ENCODE measurements at places on chromosomes 2 and 18.
A peak's percentile ranks its signal among the peaks of the same experiment; 100 is the strongest.

DNA sequence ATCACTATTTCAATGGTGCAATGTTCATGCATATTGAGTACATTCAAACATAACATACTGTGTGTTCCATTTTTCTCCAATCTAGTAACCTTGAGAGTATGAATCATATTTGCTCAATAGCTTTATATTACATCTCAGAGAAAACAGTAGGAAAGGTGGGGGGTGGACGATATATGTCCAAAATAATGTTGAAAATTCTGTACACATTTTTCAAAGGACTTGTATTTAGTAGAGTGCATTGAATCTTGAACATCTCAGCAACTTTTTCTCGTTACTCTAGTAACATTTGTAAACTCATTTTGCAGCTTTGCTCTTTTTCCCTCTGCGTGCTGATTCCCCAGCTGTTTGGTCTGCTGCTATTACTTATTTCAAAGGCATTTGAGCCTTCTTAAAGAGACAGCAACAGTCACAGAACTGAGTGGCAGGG is 1487.0 kb downstream of the LRP1B start:
- no peak for DNase-seq

DNA sequence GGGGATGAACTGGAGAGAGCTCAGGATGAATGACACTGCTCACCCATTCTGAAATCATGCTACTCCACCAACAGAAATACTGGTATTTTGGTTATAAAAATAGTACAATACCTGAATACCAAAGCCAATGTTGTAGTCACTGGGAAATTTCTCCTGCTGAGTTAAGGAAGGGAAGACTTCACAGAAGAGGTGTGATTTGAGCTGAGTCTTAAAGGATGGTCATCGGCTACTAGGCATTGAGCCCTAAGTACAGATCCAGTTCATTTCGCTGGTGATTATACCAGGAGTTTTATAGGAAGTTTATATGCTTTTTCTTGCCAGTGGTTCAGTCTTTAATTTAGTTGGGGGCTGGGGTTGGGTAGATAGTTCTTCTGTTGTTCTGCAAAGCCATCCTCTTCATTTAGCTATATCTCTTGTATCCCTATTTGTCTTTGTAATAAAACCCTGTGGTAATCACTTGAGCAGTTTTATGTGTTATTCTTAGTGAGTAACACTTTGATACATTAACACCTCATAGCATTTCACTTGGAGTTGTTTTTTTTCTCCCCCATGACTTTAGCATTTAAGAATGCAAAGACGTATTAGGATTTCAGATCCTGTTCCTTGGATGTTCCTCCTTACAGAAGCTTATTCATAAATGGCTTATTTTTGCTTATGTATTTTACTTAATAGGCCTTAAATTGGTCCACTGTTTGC is 239.9 kb upstream of the FOSL2 start:
- no peak for DNase-seq

DNA sequence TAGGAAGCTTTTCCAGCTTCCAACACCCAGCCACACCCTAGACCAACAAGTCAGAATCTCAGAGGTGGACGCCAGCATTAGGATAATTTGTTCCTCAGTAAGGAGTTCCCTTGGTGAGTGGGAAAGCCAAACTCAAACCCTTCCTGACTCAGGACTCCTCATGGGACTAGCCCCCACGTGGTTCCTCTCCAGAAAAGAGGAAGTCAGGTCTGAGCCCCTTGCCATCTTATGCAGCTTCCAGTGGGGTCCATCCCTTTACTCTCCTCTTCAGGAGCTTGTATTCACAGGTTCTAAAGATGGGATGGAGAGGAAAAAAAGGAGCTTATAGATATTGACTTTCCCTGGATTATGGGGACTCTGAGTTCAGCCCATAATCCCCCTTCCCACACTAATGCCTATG is 14.8 kb upstream of the NOTO start:
- no peak for DNase-seq

- DNase-seq = peak; percentile 79
Observed at GRCh38 chr18:46281185-46282176, 177.3 kb downstream of the HAUS1 start.

DNA sequence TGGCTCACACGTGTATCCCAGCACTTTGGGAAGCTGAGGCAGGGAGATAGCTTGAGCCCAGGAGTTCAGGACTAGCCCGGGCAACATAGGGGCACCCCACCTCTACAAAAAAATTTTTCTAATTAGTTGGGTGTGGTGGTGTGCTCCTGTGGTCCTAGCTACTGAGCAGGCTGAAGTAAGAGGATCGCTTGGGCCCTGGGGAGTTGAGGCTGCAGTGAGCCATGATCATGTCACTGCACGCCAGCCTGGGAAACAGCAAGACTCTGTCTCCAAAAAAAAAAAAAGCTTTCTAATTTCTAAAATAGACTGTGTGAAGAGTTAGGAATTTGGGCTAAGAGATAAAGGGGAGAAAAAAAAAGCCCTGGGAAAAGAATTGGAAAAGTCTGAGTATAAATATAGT is 51.9 kb upstream of the NAB1 start:
- DNase-seq = no peak

GRCh38 chr2:240121675-240122074 is 14.4 kb downstream of the COPS9 start:
- DNase-seq = no peak

- DNase-seq = no peak
Observed at GRCh38 chr2:133811409-133812125, 243.3 kb upstream of the NCKAP5 start.

- DNase-seq = peak; percentile 95
Observed at GRCh38 chr18:46917108-46917802, at the start of the genes KATNAL2 and PIAS2. Gene KATNAL2 (plus strand): TSS chr18:46917602. CDS start chr18:46946873, 29,271 bp downstream. Gene PIAS2 (minus strand): TSS chr18:46917507. CDS start chr18:46917345, 162 bp downstream.

DNA sequence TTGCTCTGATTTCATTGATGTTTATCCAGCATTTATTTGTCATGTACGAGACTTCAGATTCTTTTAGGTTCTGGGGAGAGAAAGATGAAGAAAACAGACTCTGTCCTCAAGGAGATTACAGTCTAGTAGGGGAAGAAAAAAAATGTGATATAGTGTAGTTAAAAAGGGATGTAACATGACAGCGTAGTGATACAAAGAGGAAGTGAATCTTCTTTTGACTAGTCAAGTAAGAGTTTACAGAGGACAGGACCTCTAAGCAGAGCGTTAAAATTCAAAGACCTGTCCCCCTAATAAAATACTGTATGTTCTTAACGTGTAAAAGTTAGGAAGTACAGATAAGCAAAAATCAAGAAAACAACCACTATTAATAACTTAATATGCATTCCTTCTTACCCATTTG is 47.7 kb downstream of the NCOA1 start:
- no peak for DNase-seq

- DNase-seq = no peak
Observed at GRCh38 chr2:109382226-109382895, 231.4 kb downstream of the SEPTIN10 start.

DNA sequence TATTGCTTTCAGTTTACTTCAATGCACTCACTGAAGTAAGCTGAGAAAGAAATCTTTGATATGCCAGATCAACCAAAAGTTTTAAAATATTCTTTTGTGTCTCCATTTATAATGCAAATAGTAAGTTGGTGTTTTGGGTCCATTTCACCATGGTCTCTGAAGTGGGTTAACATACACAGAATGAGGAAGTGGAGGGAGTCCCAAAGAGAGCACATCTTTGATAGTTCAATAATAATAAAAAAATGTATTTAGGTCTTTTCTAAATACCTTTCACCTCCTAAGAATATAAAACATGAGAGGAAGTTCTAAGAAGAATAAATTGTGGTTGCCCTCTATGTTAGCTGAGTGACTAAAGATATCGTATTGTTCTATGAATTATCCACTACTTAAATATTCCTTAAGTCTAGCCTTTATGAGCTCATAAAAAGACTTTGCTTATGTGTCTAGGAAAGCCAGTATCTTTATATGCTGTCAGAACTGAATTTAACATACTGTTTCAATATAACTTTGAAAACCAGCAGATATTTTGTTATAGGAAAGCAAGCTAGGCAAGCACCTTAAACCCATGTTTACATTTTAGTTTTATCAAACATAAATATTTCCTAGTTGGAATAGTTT is 148.7 kb upstream of the ZEB2 start:
- DNase-seq = no peak

GRCh38 chr2:101305492-101306078 is 2.9 kb downstream of the RNF149 start:
- DNase-seq = no peak

GRCh38 chr2:222523783-222524544 is 99.6 kb downstream of the SGPP2 start:
- no peak for DNase-seq

DNA sequence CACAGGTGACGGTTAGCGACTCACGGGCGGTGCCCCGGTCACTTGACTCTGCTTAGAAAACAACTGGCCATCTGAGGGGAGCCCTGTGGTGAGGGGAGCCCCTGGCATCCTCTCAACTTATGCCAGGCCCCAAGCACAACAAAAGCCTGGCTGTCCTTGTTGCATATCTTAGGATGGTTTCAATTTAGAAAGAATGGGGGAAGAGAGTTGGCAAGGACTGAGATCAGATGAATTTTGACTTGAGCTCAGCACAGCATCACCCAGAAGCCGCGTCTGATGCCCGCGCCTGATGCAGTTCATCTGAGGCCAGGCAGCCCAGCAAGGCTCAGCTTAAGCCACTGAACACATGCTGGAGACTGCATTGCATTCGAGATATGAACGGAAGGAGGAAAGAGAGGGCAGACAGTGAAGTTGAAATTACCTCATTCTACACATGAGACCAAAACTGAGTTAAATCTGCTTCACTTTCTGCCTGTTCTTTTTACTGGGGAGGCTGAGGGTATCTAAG is 36.8 kb downstream of the MYT1L start:
- DNase-seq = no peak

GRCh38 chr2:124778076-124778475 is 753.0 kb downstream of the CNTNAP5 start:
- DNase-seq = no peak

- no peak for DNase-seq
Observed at GRCh38 chr2:2879071-2879470, 498.5 kb downstream of the EIPR1 start.

Measured in NCI-H146 (cell line).